ENCODE measurements at places on chromosomes 1 and 21. TPM values are rescaled to one million over a fixed set of nuclear protein-coding genes. Genes with fewer than 3 reads are reported as not detected.

Gene DCST1
- total RNA-seq, result not detected

Gene ASCL5
- not detected for total RNA-seq

DNA sequence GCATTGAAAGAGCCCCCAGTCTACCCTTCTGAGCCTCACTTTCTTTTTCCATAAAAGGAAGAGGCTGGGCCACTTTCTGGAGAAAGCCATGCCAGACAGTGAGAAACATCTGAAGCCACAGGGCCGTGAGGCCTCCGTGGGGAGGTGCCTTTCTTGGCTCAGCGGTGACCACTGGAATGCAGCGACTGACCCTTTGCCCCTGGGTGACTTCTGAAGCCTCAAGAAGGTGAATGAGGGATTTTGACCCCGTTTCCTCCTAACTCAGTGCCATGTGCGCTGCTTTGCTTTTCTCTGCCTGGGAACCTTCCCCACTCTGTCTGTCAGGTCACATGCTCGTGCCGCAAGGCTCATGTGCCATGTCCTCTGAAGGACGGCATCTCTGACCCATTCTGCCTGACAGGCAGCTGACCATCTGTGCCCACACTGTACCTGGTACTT lies 44.7 kb upstream of the A3GALT2 start:
- peaks cover 4% of the 10 kb centered on the region for H3K4me1 ChIP-seq
- no peaks in the 10 kb centered on the region for H3K27me3 ChIP-seq
- H3K36me3 ChIP-seq, result no peaks in the 10 kb centered on the region

DNA sequence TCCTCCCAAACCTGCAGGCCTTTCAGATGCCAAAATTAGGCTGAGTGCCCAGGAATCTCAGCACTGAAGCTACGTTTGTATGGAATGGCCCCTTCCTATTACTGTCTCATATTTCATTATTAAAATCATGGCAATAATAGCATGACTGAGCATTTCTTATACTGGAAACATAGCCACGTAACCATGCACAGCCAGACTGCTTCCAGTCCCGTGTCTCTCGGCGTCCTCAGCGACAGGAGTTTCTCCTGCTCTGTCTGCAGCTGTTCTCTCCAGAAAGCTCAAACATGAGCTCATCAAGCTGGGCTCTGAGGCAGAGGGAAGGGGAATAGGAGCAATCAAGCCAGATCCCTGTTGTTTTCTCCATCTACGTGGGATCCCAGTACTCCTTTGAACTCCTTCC lies 104.0 kb downstream of the CDC7 start:
- no peak overlapping the region for H3K4me3 ChIP-seq
- H3K4me1 ChIP-seq, result no peaks in the 10 kb centered on the region
- H3K27ac ChIP-seq, result no peak overlapping the region

DNA sequence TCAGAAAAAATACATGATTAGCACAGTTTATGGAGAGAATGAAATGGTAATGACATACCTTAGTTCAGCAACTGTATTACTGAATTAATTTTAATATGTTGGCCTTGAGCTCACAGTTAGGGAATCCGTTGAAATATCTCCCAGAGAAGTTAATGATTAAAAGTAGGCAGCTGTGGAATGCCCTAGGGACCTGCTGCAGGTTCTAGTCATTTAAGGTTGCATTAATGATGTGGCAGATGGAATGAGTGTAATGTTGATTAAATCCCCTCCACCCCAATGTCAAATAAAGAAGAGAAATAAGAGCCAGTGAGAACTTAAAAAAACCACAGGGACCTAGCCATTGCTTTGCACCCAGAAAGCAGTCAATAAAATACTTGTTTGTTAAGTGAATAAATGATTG lies 40.3 kb upstream of the TRIM45 start:
- no peak for DNase-seq
- no peaks in the 10 kb centered on the region for H3K4me1 ChIP-seq
- H3K4me3 ChIP-seq, result no peak overlapping the region
- H3K36me3 ChIP-seq, result no peaks in the 10 kb centered on the region
- no peaks in the 10 kb centered on the region for H3K27me3 ChIP-seq

GRCh38 chr1:3659093-3659492 lies 6.8 kb downstream of the TP73 start:
- no peak overlapping the region for H3K27ac ChIP-seq
- no peaks in the 10 kb centered on the region for H3K36me3 ChIP-seq
- no peak for DNase-seq
- H3K4me3 ChIP-seq, result no peak overlapping the region
- peaks cover 5% of the 10 kb centered on the region for H3K27me3 ChIP-seq
- no peaks in the 10 kb centered on the region for H3K4me1 ChIP-seq

- H3K27ac ChIP-seq, result no peak overlapping the region
- DNase-seq, result peak; percentile 10
- H3K4me1 ChIP-seq, result no peaks in the 10 kb centered on the region
- no peaks in the 10 kb centered on the region for H3K27me3 ChIP-seq
- H3K36me3 ChIP-seq, result no peaks in the 10 kb centered on the region
- no peak overlapping the region for H3K4me3 ChIP-seq
Observed at GRCh38 chr1:150194381-150195031, 41.4 kb downstream of the ANP32E start.

- no peak for DNase-seq
- no peaks in the 10 kb centered on the region for H3K4me1 ChIP-seq
- peaks cover 15% of the 10 kb centered on the region for H3K36me3 ChIP-seq
- H3K27me3 ChIP-seq, result no peaks in the 10 kb centered on the region
- H3K4me3 ChIP-seq, result no peak overlapping the region
Observed at GRCh38 chr1:67700692-67701410, 15.8 kb downstream of the GADD45A start.

Measured in right lobe of liver (tissue), 6 donors.